ENCODE measurements at places on chromosomes 2 and 18.

- no peak for DNase-seq
Measured at GRCh38 chr2:55147041-55147440, 85.1 kb downstream of the CLHC1 start.

DNA sequence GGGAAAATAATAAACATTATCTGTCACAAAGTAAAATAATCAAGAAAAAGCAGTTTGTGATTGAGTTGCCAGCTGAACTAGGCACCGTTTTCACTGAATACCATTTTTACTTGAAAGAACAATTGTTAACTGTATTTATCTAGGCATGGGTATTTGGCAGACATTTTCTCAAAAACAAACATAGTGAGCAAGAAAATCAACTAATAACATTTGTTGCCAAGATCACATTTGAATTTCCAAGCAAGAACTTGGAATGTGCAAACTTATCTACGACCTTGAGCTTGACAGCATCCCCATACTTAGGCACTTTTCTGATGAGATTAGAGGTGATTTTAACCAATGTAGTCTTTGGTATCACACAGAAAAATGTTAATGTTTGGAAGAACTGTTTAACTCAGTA is 16.7 kb downstream of the SS18 start:
- DNase-seq, result no peak

DNA sequence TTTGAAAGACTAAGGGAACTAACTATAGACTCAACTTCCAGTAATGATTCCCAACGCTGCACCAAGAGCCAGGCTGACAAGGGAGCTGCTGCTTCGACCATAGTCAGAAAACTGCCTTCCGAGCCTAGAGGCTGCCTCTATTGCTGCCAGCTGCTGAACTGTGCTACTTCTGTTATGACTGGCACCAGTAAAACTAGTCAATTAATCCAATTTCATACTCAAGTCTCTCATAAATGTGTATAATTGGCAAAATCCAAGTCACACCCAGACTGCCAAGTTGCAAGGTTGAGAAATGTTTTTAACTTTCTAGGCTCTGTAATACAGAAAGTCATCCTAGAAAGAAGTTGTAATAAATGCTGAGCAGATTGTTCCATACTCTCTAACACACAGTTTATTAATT is 117.4 kb downstream of the SPOPL start:
- DNase-seq, result no peak

DNA sequence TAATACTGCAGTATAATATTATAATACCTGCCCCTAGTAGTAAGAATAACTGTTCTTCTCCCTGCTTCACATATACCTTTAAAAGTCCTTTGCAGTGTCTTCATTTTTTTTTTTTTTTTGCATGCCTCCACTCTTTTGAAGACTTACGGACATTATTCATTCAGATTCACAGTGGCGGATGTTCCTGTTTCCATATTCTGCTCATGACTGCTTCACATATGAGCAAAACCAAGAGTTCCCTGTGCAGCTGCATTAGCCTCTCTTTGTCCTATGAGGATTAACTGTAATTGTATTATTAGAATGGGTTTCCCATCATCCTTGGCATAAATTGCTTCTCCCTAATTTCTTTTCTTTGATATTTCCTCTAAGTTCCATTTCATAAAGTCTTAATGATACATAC is 12.8 kb downstream of the IL18RAP start:
- no peak for DNase-seq

DNA sequence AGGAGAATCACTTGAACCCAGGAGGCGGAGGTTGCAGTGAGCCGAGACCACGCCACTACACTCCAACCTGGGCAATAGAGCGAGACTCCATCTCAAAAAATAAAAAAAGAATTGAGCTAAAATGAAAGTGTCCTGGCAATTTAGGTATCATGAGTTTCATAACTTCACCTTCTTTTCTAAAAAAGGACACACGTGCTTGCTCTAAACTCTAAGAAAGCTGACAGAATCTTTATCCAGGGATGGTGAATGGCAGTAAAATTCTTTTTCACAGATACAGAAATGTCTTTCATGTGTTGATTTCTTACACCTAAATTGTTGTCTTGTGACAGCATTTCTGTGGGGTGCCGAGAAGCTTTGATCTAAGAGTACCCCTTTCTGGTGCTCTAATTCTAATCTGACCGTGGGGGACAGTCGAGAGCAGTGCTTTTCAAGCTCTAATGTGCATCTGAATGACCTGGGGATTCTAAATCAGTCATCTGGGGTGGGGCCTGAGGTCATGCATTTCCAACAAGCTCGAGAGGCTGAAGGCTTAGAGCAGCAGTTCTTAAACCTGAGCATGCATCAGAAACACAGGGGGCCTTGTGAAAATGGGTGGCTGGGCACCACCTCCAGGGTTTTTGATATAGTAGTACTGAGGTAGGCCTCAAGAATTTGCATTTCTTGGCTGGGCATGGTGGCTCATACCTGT is 42.1 kb upstream of the REL start:
- DNase-seq, result no peak
